ENCODE measurements at places on chromosomes 7 and 10. TPM values are rescaled to one million over a fixed set of nuclear protein-coding genes. Genes with fewer than 3 reads are reported as not detected.

- no peak for DNase-seq
Measured at GRCh38 chr7:106345421-106346166, 60.8 kb upstream of the NAMPT start.

DNA sequence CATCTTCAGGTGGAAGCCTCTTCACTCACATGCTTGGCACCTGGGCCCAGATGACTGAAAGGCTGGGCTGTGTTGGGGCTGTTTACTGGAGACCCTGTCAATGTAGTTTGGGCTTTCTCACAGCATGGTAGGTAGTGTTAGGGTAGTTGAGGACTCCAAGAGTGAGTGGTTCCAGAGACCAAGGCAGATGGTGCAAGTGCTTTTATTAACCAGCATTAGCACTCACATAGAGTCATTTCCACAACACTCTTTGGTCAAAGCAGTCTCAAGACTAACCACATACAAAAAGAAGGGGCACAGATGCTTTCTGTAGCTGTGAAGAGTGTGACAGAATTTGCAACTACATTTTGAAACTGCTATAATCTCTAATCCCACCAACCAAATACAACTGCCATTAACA, 135.0 kb downstream of the RTKN2 start:
- no peak for DNase-seq

GRCh38 chr10:62046522-62047227, 145.2 kb downstream of the ARID5B start:
- DNase-seq, result no peak

DNA sequence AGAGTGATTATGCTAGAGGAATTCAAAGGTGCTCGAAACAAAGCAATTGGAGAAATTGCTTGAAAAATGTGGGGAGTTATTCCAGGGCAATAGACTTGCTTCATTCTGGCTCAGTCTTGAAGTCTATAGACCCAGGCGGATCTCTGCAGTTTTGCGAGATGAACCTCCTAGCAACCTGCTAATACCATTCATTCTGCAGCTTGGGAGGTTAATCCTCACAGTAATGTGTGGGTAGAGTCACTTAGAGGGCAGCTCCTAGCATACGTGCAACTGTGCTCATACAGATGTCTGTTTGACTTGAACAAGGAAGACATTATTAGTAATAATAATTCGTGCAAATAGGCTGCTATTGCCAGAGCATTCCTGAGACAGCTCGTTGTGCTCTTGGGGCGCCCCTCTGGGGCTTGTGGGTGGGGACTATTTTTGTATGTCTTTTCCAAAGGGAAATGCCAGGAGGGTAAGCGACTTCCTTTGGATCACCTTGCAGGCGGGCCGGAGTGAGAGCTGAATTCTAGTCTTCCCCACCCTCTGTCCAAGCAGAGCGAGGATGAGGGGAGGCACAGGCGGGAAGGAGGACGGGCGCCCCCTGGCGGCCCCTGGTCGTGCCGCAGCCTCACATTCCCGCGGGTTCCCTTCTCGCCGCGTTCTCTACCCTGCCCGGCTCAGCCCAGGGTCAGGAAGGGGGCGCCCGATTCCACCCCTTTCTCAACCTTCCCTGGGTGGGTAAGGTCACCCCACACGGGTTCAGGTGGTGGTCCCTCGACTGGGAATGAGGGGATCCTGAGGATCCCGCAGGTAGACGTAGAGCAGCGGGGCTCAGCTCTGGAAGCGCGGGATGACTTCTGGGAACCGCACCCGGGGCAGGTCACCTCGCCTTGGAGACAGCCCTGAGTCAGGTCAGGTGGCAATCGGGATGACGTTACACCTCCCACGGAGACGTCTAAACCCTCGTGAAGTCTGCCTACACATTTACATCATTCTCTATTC, 241.5 kb downstream of the PHTF2 start:
- DNase-seq, result no peak

Gene MMP21
- not detected for total RNA-seq

Gene ZNF804B
- 0.05 TPM for total RNA-seq

Gene PVRIG
- total RNA-seq, result not detected
